ENCODE measurements at places on chromosomes 3 and 15. TPM values are rescaled to one million over a fixed set of nuclear protein-coding genes. Genes with fewer than 3 reads are reported as not detected.

GRCh38 chr3:169241630-169241990 is 421.9 kb downstream of the MECOM start:
- no peak for DNase-seq

DNA sequence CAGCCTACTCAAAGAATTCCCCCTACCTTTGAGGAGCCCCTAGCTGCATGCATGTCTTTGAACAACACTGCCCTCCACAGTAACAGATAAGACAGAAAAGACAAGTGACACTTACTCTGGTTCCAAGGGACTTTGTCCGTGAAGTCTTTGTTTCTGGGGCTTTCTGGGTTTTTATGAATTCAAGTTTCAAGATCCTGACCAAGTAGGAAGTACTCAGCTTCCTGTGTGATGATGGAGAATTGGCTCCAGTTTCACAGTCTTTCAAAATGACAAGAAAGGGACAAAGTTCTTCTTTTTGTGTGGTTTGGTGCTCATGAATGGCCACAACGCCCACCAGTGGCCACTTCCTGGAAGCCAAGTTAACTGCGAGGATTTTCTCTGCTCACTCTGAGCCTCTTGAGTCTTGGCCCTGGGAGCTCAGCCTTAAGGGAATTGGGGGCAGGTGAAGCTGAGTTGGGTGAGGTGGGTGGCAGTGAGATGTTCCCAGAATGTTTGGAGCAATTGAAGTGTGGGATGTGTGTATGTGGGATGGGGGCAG is at the start of gene CCR1:
CCR1 (minus strand) TSS at position 147 of the 538 bp plus-strand sequence. CDS start 4,000 bp downstream, outside the sequence.
- DNase-seq: peak; percentile 75

DNA sequence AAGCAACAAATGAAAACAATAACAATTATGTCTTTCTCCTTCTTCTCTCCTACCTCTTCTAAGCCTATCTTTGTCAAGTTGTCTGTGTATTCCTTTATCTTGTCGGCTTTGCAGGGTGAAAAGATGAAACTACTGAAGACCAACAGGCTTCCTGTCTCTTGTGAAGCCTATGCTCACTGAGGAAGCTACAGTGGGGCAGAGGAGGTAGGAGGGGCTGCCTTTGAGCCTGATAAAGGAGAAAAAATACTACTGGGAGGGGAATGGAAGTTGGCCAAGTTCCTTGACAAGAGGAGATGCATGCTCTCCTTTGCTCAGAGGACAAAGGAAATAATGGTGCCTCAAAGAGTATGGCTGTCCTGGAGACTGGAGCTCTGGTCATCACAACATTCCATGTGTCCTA is 92.0 kb downstream of the IGSF11 start:
- no peak for DNase-seq

The NPRL2 gene
- 50.7 TPM for total RNA-seq

All from activated naive CD4-positive, alpha-beta T cell treated with anti-CD3 and anti-CD28 coated beads, Interleukin-2, amount 50 U/mL, for 72 hours (primary cell).